ENCODE measurements at places on chromosomes 4 and X.

DNA sequence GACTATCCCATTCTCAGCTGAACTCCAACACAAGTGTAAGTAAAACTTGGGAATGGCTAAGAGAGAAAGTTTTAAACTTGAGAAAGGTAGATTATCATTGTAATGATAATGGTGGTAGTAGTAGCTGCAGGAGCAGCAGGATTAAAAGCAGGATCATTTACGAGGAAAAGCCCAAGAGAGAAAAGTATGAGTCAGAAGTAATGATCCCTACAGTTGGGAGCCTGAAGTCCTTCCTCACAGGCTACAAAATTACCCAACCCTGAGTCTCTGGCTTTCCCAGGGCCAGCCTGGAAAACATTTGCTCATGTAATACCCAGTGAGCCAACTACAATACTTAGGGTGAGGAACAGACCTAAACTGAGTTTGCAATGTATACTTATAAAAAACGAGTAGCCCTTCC, 4.4 kb upstream of the PRDM8 start:
- no peak for DNase-seq

DNA sequence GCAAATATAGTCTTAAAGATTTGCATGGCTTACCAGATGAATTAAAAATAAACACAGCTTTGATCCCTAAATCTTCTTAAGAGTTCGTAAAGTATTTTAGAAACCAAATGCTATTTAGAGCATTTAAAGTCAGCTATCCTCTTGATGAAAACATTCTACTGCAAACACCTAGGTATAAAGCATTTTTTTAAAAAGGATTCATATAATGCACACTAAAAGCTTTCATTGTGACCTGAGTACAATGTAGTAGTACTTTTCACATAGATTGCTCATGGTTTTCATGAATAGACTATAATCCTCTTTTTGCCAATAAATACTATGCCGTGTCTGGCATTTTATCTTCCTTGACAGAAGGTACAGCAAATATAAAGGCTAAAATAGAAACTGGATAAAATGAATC, 805.1 kb upstream of the INTU start:
- no peak for DNase-seq

GRCh38 chr4:95522682-95523530, 25.9 kb downstream of the UNC5C start:
- no peak for DNase-seq

DNA sequence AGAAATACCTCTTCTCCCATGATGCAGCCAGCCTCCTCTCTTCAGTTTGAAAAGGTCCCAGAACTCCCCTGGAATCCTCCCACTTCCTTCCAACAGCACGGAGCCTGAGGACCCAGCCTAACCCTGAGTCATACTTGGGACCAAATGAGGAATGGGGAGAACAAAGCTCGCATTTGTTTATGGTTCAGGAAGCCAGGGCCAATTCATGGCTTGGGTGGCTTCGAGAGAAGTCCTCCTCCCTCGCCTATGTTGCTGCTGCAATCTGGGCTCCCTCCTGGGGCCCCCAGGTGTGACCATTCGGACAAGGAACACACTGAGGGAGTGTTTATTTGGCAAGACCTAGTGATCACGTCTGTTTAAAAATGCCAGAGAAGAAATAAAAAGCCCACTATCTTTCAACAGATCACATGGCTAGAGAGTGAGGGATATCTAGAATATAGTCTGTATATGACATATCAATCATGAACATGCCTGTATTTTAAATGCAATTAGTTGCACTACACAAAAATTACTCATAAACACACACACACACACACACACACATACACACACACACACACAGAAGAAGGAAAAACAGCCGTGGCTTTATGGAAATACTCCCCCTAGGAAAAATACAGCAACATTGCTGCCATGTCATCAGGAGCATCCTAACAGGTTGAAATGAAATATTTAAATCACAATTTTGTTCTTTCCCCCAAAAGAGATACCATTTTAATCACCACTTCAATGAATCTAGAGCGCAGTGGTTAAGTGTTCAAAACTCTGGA, 155.7 kb upstream of the MAP3K15 start:
- DNase-seq = no peak

DNA sequence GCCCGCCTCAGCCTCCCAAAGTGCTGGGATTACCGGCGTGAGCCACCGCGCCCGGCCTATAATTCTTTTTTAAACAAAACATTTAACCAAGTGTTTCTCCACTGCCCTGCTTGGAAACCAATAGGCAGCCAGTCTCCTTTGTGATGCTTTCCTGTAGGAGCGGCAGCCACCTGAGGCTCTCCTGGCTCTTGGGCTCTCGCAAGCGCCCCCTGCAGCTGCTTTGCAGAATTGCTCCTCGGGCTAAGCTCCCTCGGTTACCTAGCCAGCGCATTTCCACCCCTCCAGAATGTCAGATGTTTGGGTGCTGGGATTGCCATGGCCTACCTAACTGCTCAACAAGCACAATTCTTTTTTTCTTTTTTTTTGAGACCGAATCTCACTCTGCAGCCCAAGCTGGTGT, 7.7 kb downstream of the S100P start:
- no peak for DNase-seq

DNA sequence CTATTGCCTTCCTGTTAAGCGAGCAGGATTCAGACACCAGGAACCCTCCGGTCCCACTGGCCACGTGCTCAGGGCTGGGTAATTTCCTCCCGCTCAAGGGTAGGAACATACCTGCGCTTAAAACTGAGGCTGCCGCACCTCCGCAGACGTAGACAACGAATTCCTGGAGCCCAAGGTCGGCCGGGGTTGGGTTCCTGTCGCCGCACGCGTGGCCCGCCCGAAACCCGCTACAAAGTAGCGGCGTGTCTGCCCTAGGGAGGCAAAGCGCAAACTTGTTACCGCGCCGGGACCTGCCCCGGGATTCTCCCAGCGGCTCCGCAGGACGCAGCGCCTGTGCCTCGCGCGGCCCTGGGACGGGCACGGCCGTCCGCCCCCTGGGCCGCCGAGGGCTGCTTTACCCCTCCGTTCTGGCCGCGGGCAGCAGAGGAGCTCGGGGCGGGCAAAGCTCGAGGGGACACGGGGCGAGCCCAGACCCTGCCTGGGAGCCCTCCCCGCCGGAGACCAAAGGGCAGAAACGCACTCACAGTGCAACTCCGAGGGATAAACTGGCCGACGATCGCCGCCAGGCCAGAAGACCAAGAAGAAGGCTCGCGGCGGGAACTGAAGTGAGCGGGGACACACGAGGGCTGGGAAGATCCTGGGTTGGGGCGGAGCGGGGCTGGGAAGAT, at the start of gene ERVMER34-1:
Gene ERVMER34-1, minus strand, starts transcription at position 607 of the 668 bp plus-strand sequence. CDS start 5,905 bp downstream, outside the sequence.
- DNase-seq = no peak

DNA sequence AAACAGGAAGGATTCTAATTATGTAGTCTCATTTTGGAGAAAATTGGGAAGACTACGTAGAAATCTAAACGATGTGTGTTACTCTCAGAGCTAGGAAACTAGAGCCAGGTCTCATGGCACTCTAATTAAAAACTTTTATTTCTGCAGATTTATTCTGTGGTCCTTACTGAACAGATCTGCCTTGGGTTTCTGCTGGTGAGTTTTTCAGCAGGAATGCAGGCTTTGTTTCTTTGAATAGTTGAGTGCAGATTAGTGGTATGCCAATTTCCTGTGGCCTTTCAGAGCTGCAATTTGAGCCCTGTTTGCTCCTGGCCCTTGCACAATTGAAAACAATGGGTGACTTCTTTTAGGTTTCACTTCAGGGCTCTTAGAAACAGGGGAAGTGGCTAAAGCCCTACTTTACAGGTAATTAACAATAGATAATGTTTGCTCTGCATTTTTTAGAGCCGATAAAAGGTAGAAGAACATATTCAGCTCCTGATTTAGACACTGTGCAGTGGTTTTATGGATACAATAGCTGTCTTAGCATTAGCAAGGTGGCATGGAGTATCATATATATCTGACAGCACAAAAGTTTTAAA, 21.8 kb downstream of the SPRY1 start:
- no peak for DNase-seq

GRCh38 chr4:105386012-105386411, 87.8 kb downstream of the PPA2 start:
- DNase-seq = no peak

- DNase-seq = no peak
These were observed 36.2 kb downstream of the CTBP1 start for GRCh38 chr4:1212546-1213335.

GRCh38 chr4:168655182-168655581, 158.3 kb downstream of the PALLD start:
- DNase-seq = no peak

DNA sequence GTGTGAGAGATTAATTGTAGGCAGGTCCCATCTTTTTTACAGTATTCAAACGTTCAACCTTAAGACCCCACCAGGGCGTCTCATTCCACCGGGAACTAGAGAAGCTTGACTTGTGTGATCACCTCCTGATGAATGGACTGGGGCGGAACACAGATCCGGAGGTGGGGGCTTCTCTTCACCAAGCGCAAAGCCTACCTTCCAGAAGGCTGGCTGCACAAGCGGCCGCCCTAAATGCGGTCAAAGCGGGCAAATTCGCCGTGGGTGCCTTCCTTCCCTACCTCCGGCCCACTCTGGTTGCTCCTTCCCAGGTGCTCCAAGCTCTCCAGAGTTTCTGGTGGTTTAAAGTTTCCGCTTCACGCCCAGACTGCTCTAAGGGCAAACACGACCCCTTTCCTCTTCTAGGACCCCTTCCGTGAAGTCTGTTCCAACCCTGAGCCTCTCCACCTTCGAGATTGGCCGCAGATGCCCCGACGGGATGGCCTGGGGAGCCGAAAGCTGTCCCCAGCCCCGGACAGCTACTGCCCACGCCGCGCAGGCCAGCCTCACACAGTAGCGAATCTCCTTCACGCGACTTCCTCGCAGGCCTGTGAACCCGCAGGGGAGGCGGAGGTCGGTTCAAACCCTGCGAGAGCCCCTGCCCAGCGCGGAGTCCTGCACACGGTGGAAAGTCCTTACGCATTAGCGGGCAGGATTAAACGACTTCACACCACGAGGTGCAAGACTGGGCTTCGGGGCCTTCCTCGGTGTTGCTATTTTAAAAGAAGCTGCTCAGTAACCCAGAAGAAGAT, 1.6 kb upstream of the WWC2 start:
- DNase-seq = no peak

- no peak for DNase-seq
These were observed 22.8 kb downstream of the NDST4 start for GRCh38 chr4:115090483-115091075.

- DNase-seq = no peak
These were observed 123.0 kb upstream of the MAGEB16 start for GRCh38 chrX:35675151-35675550.

DNA sequence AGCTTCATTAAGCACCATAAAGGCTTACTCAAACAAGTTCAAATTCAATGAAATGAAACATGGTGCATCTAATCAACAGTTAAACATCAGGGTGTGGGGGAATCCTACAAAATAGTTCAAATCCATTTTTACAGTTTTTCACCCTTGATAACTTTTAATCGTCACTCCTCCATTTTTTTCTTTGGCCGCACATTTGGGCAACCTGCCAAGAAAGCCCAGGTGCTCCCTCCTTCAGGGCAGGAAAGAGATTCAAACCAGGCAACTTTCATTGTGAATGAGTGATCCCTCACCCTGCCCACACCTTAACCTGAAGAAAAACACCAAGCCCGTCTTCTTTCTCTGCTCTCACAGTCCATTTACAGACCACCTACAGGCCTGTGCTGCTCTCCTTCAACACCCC, 24.9 kb downstream of the TRIM61 start:
- no peak for DNase-seq

- no peak for DNase-seq
These were observed 801.0 kb upstream of the IGFBP7 start for GRCh38 chr4:57911203-57911602.

DNA sequence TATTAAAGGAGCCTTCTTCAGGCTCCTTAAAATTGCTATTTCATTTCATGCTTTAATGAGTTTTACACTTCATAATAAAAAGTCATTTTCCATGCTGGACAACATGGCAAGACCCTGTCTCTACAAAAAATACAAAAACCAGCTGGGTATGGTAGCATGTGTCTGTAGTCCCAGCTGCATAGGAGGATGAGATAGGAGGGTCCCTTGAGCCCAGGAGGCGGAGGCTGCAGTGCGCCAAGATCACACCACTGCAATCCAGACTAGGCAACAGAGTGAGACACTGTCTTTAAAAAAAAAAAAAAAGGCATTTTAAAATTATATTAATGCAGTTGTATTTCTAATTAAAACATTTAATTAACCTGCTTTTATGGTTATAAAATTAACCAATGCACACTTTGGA, 49.2 kb downstream of the PDS5A start:
- no peak for DNase-seq

- DNase-seq = peak; percentile 4
These were observed 6.4 kb downstream of the TCEAL8 start for GRCh38 chrX:103248553-103248952.

DNA sequence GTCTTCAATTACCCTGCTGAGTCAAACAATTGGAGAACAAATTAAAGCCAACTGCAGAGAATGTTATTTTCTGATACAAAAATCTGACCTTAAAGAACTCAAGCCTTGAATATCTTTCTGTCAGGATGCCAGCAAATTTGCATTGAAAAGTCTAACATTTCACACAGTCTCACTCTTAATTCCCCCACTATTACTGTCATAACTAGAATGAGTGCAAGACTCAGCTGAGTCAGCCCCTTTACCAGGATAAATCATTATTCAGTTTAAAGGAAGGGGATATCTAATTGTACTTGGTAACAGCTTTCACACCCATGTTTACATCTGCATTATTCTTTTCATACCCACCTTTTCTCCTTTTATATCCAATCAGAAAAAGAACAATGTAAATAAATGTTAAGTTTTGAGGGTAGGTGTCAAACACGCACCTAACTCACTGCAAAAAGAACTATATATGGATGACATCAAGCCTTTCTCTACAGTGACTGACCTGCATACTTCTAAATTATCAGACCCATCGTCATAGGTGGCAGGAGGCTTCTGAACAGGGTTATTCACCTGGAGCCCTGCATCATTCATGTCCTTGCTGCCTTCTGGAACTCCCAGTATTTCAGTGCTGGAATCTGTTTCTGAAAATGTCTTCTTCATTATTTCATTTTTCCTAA, 117.4 kb downstream of the TMA16 start:
- DNase-seq = no peak

GRCh38 chrX:25356456-25356855, 340.7 kb upstream of the ARX start:
- DNase-seq = no peak

- no peak for DNase-seq
These were observed 47.9 kb downstream of the COX18 start for GRCh38 chr4:73021634-73022033.

- DNase-seq = no peak
These were observed 175.8 kb upstream of the PITX2 start for GRCh38 chr4:110798687-110799086.

Data from stimulated activated naive CD4-positive, alpha-beta T cell (primary cell).